CD8-positive, alpha-beta memory T cell (primary cell): ENCODE measurements at places on chromosomes 5 and 9.

DNA sequence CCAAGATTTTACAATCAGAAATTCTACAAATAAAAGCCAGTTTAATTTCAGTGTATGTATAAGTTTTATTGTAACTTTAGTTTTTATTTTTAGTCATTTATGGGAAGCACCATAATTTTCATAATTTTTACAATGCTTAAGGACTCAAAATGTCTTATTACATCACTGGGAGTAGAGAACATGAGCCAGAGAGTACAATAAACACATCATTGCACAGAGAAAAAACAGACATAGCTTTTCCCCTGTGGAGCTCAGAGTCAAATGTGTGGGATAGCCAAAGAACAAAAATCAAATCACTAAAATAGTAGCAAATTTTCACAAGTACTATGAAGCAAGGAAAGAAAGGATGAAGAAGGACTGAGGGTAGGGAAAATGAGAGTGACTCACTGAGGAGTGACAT, 5.5 kb upstream of the JAKMIP2 start:
- DNase-seq: no peak

DNA sequence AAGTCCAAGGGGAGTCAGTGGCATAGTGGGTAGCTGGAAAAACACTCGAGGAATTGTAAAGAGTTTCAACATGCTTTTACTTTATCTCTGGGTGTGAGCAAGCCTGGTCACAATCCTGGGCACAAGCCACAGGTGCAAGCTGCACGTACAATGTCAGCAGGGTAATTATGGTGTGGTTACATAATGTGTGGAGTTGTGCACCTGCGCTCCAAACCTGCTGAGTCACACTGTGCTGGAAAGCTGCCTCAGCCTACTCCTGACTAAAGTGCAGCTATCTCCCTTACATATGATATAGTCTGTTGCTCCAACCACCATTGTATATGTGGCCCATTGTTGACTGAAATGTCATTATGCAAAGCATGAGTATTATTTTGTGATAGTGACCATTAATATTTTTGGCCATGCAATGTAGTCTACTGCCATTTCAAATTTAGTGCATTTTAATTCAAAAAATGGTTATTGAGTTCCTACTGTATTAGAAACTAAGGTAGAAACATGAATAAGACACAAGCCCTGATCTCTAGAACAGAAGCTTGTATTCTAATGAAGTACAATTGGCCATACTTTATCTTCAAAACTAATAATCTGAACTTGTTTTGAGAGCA, 160.9 kb upstream of the SLC30A5 start:
- peak; percentile 12 for DNase-seq

GRCh38 chr5:134904610-134905245, at the start of gene PCBD2:
PCBD2 (plus strand) TSS chr5:134905131; CDS start chr5:134905140, 9 bp downstream.
- peak; percentile 94 for DNase-seq

GRCh38 chr9:14313378-14313940, 482 bp downstream of the NFIB start:
- DNase-seq: no peak

- no peak for DNase-seq
Measured at GRCh38 chr9:127972236-127972871, 8.4 kb downstream of the EEIG1 start.
